ENCODE measurements at places on chromosomes 6 and 20. TPM values are rescaled to one million over a fixed set of nuclear protein-coding genes. Genes with fewer than 3 reads are reported as not detected.

Gene CLVS2
- polyA plus RNA-seq, result not detected

Gene C20orf144
- polyA plus RNA-seq, result not detected

Gene RNF8
- polyA plus RNA-seq, result 15.4 TPM

Gene CLPSL2
- not detected for polyA plus RNA-seq

Gene CLDN20
- polyA plus RNA-seq, result not detected

Gene VSX1
- not detected for polyA plus RNA-seq

Gene STX11
- 11.5 TPM for polyA plus RNA-seq

Gene MYL9
- 2.9 TPM for polyA plus RNA-seq

Gene SPTLC3
- polyA plus RNA-seq, result not detected

Gene ILRUN
- 15.4 TPM for polyA plus RNA-seq

Gene GPLD1
- 0.95 TPM for polyA plus RNA-seq

Gene ETV7
- 5.1 TPM for polyA plus RNA-seq

Gene HSPA1L
- polyA plus RNA-seq, result 1.2 TPM

Gene KIF3B
- 6.9 TPM for polyA plus RNA-seq

Gene PARD6B
- 0.70 TPM for polyA plus RNA-seq

Gene ADNP
- polyA plus RNA-seq, result 10.3 TPM

Gene RAB44
- polyA plus RNA-seq, result not detected

Gene REM1
- polyA plus RNA-seq, result not detected

Gene MUCL3
- polyA plus RNA-seq, result not detected

Gene ELOVL2
- not detected for polyA plus RNA-seq

Gene FAXC
- not detected for polyA plus RNA-seq

Gene LEMD2
- polyA plus RNA-seq, result 37.7 TPM

Gene POM121L2
- not detected for polyA plus RNA-seq

Gene SLC17A9
- polyA plus RNA-seq, result 4.1 TPM

Gene UNC5CL
- polyA plus RNA-seq, result 0.76 TPM

Gene PTPRK
- 10.2 TPM for polyA plus RNA-seq

Gene HUS1B
- polyA plus RNA-seq, result 2.2 TPM

Gene POPDC3
- not detected for polyA plus RNA-seq

Gene SLC35F1
- polyA plus RNA-seq, result not detected

Gene ABHD16B
- 0.19 TPM for polyA plus RNA-seq

Gene EDEM2
- 51.9 TPM for polyA plus RNA-seq

Gene TBXT
- polyA plus RNA-seq, result not detected

Gene PANK2
- 55.9 TPM for polyA plus RNA-seq

Gene HECA
- 5.1 TPM for polyA plus RNA-seq

Gene SNPH
- 1.3 TPM for polyA plus RNA-seq

Gene TMEM14A
- 34.6 TPM for polyA plus RNA-seq

Gene CTAGE9
- not detected for polyA plus RNA-seq

Gene PLCB1
- polyA plus RNA-seq, result 0.28 TPM

Gene IP6K3
- not detected for polyA plus RNA-seq

Gene APOM
- polyA plus RNA-seq, result 8.5 TPM

Gene WFDC5
- polyA plus RNA-seq, result not detected

Gene SIRT5
- 13.6 TPM for polyA plus RNA-seq

Gene TPBG
- not detected for polyA plus RNA-seq

Gene TMX4
- 63.2 TPM for polyA plus RNA-seq

Gene CAGE1
- polyA plus RNA-seq, result not detected

Gene RNF144B
- 6.2 TPM for polyA plus RNA-seq

Measured in IgD-negative memory B cell (primary cell).